RPMI7951 (cell line): ENCODE measurements at places on chromosomes 3 and 15. TPM values are rescaled to one million over a fixed set of nuclear protein-coding genes. Genes with fewer than 3 reads are reported as not detected.
A peak's percentile ranks its signal among the peaks of the same experiment; 100 is the strongest.

GRCh38 chr15:91880373-91880772 is 26.9 kb downstream of the SLCO3A1 start:
- no peak for DNase-seq

DNA sequence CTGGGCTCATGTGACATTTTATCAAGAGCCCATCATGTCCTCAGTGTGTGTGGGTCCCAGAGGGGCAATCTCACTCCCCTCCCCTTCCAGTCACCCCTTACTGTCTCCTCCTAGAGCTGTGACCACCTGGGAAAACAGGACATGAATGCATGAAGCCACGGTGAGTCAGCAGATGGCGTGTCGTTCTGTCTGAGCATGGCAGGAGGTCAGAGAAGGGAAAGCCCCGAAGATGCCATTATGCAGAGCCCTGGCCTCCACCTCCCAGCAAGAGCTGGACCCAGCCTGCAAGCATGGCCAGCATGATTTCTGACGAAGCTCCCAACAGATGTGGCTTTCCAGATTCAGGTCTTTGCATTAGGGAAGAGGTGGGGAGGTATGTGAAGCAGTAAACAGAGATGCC is 118.5 kb downstream of the TLE3 start:
- DNase-seq = peak; percentile 88

GRCh38 chr15:35567392-35567791 is 21.4 kb upstream of the DPH6 start:
- no peak for DNase-seq

- peak; percentile 5 for DNase-seq
These were observed 145.7 kb upstream of the PLAAT1 start for GRCh38 chr3:193095366-193095765.

- DNase-seq = peak; percentile 98
These were observed at the start of gene LMCD1 for GRCh38 chr3:8501371-8502131. Gene LMCD1, plus strand, starts transcription at chr3:8501823. Its CDS starts 116 bp downstream, at chr3:8501939.

DNA sequence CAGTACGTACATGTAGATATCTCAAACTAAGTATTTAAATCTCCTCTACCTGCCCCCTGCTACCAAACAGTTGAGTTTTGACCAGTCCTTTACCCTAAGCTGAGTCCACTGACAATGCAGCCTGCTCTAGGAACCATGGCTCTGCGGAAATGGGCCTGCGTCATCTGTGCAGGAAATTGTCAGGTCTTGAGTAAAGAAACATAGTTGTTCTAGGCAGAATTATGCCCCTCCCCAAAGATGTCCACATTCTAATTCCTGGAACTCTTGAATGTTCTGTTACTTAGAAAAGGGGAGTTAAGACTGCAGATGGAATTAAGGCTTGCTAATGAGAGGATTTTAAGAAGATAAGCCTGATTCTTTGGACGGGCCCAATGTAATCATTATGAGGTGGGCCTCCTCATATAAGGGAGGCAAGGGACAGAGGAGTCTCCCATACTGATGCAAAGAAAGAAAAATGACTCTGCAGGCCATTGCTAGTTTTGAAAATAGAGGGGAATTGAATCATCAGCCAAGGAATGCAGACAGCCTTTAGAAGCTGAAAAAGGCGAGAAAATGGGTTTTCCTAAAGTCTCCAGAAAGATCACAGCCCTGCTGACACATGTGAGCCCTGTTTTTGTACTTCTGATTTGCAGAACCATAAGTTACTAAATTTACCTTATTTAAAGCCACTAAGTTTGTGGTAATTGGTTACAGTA is 5.5 kb upstream of the VGLL3 start:
- DNase-seq = no peak

- DNase-seq = peak; percentile 82
These were observed 194.7 kb downstream of the WNT5A start for GRCh38 chr3:55292360-55292759.

- DNase-seq = no peak
These were observed 19.5 kb downstream of the AMOTL2 start for GRCh38 chr3:134354612-134355251.

GRCh38 chr15:64034519-64034918 is 11.8 kb downstream of the DAPK2 start:
- no peak for DNase-seq

GRCh38 chr15:70469182-70469581 is 294.2 kb downstream of the UACA start:
- DNase-seq = no peak

- no peak for DNase-seq
These were observed 1.8 kb upstream of the GSK3B start for GRCh38 chr3:120095979-120096426.

- no peak for DNase-seq
These were observed 456 bp upstream of the TMEM62 start for GRCh38 chr15:43132830-43133429.

DNA sequence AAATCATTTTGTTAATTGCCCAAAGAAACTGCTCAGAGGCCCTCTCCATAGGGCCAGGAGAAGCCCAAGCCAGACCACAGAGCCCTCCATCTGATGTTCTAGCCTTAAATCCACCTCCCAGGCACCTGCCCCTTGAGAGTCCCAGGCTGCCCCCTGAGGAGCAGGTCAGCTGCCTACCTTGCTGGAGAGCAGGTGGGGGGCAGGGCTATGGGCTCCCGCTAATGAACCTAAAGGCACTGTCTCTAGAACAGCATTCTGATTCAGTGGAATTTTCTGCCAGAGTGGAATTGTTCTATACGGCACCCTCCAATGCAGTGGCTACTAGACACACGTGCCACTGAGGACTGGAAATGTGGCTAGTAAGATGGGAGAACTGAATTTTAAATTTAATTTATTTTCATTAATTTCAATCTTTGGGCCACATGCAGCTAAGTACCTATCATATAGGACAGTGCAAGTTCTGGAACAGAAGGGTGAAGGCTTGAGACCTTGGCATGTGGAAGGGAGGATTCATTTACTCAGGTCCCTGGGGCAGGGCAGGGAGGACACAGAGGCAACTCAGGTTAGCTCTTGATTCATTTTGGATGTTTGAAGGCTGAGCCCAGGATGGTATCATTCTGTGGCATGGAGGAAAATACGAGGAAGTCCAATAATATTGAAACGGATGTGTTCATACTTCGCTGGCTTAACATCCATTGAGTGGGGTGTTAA is 11.4 kb downstream of the AMOTL2 start:
- DNase-seq = no peak

DNA sequence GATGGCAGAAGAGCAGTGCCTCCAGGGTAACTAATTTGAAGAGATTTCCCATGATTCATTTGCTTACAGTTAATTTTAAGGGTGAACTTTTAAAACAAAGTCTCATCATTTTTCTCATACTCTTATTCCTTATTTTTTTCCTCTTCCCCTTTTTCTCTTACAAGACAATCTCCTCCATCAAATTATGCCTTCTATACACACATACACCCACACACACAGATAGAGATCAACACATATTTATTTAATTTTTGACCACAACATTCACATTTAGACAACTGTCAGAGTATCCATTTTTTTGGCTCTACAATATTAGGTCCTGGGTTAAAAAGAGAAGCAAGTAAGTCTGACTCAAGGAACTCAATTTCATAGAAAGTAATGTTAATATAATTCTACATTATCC is 37.6 kb downstream of the AAGAB start:
- no peak for DNase-seq

- peak; percentile 66 for DNase-seq
These were observed 27.1 kb upstream of the PIK3CB start for GRCh38 chr3:138861798-138862197.

- DNase-seq = no peak
These were observed 782.0 kb upstream of the ALCAM start for GRCh38 chr3:104584682-104585081.

GRCh38 chr3:179088306-179088705 is 16.7 kb upstream of the ZMAT3 start:
- peak; percentile 47 for DNase-seq

- DNase-seq = no peak
These were observed 34.6 kb downstream of the RLBP1 start for GRCh38 chr15:89186803-89187202.

- DNase-seq = peak; percentile 42
These were observed 1.0 kb downstream of the RASSF1 start for GRCh38 chr3:50339485-50340146.

GRCh38 chr15:26939398-26939797 is 31.6 kb upstream of the GABRG3 start:
- DNase-seq = no peak

DNA sequence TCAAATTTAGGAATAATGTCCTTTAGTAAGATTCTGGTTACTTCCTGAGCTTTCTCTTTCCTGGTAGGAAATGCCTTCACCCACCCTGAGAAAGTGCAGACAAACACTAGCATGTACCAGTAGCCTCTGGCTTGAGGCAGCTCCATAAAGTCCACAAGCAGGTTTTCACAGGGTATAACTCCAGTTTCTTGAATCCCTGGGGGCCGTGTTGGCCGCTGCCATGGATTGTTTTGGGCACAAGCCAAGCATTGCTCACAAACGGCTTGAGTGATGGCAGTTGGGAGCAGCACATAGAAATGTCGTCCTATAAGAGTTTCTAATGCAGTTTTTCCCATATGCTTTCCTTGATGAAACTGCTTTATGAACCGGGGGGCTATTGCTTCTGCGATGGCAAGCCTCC is 164.1 kb downstream of the STXBP5L start:
- DNase-seq = peak; percentile 1

- DNase-seq = peak; percentile 33
These were observed 171.3 kb upstream of the GADL1 start for GRCh38 chr3:31065765-31066164.

DNA sequence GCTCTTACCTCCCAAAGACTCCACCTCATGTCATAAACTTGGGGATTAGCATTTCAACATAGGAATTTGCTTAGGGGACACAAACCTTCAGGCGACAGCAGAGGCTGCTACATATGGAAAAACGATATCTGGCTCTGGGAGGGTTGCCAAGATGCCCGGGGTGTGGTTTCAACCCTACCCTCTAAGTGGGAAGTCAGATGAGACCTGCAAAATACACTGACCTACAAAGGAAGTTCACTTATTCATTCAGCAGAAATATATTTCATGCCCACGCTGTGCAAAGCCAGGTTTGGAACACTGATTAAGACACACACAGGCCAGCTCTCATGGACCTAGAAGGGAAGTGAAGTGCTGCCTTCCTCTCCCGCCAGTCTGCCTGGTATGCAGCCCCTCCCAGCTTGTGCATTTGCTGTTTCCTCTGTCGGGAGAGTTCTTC is 239.3 kb downstream of the FEZF2 start:
- DNase-seq = peak; percentile 87

DNA sequence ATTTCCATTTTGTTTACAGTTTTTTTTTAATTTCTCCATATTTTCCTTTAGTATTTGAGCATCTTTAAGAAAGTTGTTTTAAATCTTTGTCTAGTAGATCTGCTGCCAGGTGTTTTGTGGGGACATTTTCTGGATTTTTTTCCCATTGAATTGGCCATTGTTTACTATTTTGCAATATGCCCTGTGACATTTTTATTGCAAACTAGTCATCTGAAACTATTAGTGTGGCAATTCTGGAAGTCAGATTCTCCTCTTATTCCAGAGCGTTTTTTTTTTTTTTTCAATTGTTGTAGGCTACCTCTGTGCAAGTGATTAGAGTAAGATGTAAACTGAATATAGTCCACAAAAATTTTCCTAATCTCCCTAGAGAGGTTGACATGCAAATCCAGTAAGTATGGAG is 334.2 kb downstream of the PYDC2 start:
- DNase-seq = no peak

- peak; percentile 46 for DNase-seq
These were observed 46.3 kb upstream of the INSYN1 start for GRCh38 chr15:73799466-73799865.

- DNase-seq = no peak
These were observed 157.9 kb upstream of the SLC2A2 start for GRCh38 chr3:171184372-171184771.

ASB14 gene
- not detected in 2 replicates for total RNA-seq

UROC1 gene
- total RNA-seq = not detected in 2 replicates

CCR4 gene
- total RNA-seq = not detected in 2 replicates

CX3CR1 gene
- under 0.01 TPM in 1 of 2 replicates, not detected in the other for total RNA-seq

IQCF5 gene
- total RNA-seq = not detected in 2 replicates

SLC2A2 gene
- total RNA-seq = not detected in 2 replicates

ALG3 gene
- 67.0 and 71.2 TPM in 2 replicates for total RNA-seq

CCDC71 gene
- 26.0 and 32.8 TPM in 2 replicates for total RNA-seq

HSPBAP1 gene
- 6.2 and 6.7 TPM in 2 replicates for total RNA-seq

SMARCC1 gene
- total RNA-seq = 35.6 and 38.7 TPM in 2 replicates

LDHAL6B gene
- total RNA-seq = 0.10 TPM in 1 of 2 replicates, not detected in the other

CKMT1A gene
- total RNA-seq = 0.24 TPM in 1 of 2 replicates, not detected in the other

RLBP1 gene
- total RNA-seq = not detected in 2 replicates

TM2D3 gene
- total RNA-seq = 45.3 and 45.5 TPM in 2 replicates

LRTM1 gene
- total RNA-seq = 1.6 and 2.2 TPM in 2 replicates

C15orf62 gene
- total RNA-seq = not detected in 2 replicates

GPR27 gene
- total RNA-seq = not detected in 2 replicates

GOLGA8J gene
- not detected in 2 replicates for total RNA-seq

NEK10 gene
- 1.2 and 1.4 TPM in 2 replicates for total RNA-seq

RNU5B-1 gene
- not detected in 2 replicates for total RNA-seq

CDC25A gene
- total RNA-seq = 13.5 and 16.9 TPM in 2 replicates
